ENCODE measurements at places on chromosomes 6 and 20. TPM values are rescaled to one million over a fixed set of nuclear protein-coding genes. Genes with fewer than 3 reads are reported as not detected.

Gene OR2J3
- total RNA-seq = not detected

Gene RUNX2
- 4.5 TPM for total RNA-seq

Gene PTGIS
- total RNA-seq = 255 TPM

Gene SNAP91
- total RNA-seq = not detected

Gene GSTA3
- total RNA-seq = not detected

Gene TP53INP2
- total RNA-seq = 4.5 TPM

Gene LKAAEAR1
- total RNA-seq = not detected

Gene SLA2
- not detected for total RNA-seq

Gene BHLHE23
- not detected for total RNA-seq

Gene TNFRSF21
- total RNA-seq = 10.5 TPM

Gene ADGRB3
- total RNA-seq = 0.15 TPM
